ENCODE measurements at places on chromosomes 12 and 14.

DNA sequence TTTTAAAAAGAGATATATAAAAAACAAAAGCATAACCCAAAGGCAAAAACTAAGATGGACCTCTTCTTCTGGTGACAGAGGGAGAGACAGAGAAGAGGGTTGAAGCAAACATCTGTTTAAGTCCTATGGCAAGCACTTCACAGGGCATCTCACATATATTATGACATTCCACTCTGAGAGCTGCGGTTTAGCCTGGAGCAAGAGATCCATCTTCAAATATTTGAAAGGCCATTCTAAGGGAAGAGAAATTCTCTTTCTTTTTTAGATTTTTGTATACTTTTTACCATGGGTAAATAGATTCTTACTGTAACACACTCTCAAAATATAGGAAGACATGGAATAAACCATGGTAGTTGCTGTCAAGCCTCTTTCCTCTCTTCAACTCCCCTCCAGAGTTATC, 204.1 kb downstream of the GXYLT1 start:
- no peak for DNase-seq

DNA sequence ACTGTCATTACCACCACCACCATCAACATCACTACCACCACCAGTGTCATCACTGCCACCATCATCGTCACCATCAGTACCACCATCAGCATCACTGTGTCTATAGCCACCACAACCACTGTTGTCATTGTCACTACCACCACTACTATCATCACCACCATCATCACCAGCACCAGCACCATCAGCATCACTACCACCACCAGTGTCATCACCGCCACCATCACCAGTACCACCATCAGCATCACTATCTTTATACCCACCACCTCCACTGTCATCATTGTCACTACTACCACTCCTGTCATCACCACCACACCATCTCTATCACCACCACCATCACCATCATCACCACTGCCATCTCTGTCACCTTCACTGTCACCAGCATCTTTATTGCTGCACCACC, 60.6 kb downstream of the BEGAIN start:
- no peak for DNase-seq

GRCh38 chr12:79661629-79662028, 29.1 kb downstream of the PAWR start:
- no peak for DNase-seq

GRCh38 chr14:98114122-98114895, 1157.7 kb downstream of the BCL11B start:
- no peak for DNase-seq

DNA sequence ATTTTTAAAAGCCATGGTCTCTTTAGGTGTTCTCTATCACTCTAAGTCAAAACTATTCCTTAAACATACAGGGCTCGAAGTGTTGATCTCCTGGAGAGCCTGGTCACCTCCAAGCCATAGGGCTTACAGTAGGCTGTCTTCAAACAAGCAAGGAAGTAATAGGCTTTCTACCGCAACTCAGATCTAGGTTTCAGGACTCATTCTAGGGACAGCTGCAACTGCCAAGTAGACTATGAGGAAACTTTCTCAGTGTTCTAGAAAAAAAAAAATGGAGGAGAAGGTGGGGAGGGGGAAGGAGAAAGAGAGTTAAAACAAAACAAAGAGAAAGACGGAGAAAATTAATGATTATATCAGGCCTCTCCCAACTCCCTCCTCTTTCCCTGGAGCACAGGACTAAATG, 106.9 kb upstream of the ETV6 start:
- no peak for DNase-seq

DNA sequence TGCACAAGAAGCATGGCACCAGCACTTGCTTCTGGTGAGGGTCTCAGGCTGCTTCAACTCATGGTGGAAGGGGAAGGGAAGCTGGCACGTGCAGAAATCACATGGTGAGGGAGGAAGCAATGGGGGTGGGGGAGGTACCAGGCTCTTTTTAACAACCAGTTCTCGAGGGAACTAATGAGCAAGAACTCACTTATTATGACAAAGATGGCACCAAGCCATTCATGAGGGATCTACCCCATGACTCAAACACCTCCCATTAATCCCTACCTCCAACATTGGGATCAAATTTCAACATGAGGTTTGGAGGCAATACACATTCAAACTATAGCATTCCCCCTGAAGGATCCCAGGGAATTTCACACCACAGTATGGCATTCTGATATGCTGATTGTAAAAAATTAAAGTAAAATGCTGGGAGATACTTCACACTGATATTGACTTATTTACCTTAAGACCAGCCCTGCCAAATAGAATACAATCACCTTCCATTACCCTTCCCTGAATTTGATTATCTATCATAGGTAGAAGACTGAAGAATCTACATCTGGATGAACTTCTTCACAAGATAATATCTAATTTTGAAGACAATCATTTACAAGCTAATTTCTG, 201.7 kb upstream of the PLXNC1 start:
- DNase-seq = no peak

GRCh38 chr12:26507613-26508012, 312.2 kb downstream of the SSPN start:
- DNase-seq = no peak

GRCh38 chr14:95156161-95157047, 925 bp downstream of the DICER1 start:
- peak; percentile 47 for DNase-seq

DNA sequence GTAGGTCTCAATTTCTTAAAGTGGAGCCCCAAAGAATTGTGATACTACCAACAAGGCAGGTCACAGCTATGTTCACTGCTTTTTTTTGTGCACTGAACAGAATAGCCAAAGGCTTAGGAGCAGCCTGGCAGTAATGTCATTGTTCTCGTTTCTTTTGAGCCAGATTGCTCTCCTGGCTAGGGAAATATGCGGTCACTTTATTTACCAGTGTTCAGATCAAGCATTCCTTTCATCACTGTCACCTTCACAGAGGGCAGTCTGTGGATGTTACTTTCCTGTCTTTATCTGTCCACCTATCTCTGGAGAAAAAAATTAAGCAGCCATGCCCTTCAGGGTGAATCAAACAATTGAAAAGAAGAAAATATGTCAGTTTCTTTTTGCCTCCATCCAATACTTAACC, 159.6 kb downstream of the BTG1 start:
- DNase-seq = no peak

GRCh38 chr12:2161473-2161872, 108.7 kb downstream of the CACNA1C start:
- no peak for DNase-seq

GRCh38 chr12:11822081-11822834, 172.8 kb downstream of the ETV6 start:
- no peak for DNase-seq

DNA sequence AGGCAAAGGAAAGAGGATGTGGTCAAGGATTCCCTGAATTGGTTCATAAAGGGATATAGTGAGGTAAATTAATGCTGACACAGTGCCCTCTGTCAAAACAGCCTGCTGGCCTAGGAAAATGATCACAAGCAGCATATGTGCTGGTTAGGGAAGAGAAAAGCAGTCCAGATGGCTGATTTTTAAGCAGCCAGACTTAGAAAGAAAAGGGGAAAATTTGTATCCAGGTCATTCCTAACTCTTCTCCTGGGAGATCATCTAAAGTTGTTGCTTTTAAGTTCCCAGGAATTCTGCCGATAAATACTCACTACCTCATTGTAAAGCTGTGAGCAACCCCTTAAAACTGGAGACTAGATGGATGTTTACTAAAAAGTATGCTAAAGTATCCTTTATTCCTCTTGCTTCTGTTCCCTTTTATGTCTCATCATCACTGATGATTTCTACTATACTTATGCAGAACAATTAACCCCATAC, 46.4 kb upstream of the CNOT2 start:
- no peak for DNase-seq

DNA sequence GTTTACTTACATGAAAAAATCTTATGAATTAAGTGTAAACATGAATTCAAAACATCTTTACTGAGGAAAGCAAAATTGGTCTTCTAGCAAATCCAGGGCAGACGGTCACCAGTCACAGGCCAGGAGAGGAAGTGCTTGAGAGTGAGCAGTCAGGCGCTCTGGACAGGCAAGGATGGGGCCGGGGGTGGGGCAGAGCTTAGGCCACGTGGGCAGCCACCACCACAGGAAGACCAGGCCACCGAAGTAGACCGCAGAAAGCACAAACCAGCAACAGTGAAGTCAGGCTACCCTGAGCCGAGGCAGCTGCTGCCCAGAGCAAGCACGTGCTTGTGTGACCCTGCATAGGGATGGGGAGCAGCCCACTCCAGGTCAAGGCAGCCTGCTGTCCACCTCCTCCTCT, 33.5 kb downstream of the SLC6A12 start:
- no peak for DNase-seq

DNA sequence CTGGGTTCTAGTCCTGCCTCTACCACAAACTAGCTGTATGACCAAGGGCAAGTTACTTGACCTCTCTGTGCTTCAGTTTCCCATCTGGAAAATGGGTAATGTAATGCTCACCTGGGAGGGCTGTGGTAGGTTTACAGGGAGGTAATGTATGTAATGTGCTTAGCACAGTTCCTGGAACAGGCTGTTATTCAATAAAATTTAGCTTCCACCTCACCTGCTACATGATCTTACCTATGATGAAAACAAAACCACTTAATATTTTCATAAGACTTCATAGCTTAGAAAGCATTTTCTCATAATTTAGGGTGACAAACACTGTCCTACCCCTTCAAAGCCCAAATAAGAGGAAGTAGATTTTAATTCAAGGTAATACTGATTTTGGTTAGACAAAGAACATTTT, 530.6 kb downstream of the FUT8 start:
- no peak for DNase-seq

- no peak for DNase-seq
These were observed 11.4 kb upstream of the LRTM2 start for GRCh38 chr12:1808798-1809480.

DNA sequence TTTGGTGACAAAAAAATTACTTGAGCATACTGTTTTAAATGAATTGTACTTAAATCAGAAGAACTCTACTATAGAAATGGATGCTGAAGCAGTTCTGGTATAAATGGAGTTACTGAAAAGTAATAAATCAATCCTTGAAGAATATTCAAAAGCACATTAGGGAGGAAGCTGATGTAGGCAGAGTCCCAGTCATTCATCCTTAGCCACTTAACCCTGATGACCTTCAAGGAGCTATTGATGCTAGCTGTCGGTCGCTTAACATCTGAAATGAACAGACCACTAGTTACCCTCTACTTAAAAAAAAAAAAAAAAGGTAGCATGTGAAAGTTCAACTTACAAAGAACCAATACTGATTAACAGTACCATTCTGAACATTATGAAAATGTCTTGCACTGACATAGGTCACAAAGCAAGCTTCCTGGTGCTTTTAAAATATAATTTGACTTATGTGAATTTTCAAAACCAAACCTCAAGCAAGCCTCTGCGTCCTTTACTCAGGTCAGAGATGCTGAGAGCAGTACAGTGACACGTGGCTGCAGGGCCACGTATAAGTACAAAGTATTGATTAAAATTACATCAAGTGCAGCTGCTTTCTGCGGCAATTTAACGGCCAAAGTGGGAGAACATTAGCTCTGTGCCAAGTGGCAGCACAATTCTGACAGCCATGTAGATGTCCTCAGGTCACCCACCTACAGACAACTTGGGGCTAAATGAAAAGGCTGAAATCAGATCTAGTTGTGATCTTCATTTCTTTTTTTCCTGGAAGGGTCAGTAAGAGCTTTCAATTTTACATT, 18.1 kb downstream of the PPM1H start:
- no peak for DNase-seq

DNA sequence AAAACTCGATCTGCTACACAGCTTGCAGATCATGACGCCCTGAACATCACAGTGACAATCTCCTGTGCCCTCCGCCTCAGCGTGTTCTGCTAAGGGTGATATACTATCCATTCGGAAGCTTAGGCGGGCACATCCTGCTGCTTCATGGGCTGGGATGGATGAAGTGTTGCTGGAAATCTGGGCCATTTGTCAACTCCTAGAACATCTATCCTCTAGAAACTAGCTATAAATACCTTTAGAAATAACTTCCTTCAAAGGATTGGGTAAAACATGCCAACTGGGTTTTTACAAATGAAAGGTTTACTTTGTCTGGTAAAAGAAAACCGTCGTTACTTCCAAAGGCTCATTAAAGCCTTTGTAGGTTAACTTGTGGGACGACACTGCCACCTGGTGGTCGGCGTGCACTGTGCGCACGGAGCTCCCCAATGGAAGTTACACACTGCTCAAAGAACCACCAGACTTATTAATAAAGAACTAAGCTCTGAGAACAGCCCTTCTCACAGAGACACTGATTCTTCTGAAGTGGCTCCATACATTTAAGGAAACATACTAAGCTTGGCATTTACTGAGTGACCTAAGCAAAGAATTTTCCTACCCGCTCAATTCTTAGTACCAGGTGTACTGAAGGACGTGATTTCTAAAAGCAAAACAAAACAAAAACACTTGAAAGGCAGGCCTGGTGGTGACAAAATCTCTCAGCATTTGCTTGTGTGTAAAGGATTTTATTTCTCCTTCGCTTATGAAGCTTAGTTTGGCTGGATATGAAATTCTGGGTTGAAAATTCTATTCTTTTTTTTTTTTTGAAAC, 21.6 kb upstream of the CACNA2D4 start:
- peak; percentile 95 for DNase-seq

DNA sequence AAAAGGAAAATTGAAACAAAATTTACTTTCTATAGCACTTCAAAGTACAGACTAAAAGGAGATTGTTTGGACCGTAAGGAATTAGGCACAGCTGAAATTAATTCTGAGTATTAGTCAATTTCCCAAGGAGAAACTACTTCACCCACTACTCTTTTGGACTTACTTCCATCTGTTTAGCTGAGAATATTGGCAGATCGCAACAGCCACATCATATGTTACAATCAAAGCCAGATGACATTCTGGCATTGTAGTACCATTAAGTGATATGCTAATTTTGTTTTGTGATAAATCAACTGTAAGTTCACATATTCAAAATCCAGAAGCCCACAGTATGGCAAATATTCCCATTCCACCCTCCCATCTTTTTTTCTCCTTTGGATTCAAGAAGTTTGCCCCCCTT, 47.1 kb upstream of the ANKS1B start:
- DNase-seq = no peak

DNA sequence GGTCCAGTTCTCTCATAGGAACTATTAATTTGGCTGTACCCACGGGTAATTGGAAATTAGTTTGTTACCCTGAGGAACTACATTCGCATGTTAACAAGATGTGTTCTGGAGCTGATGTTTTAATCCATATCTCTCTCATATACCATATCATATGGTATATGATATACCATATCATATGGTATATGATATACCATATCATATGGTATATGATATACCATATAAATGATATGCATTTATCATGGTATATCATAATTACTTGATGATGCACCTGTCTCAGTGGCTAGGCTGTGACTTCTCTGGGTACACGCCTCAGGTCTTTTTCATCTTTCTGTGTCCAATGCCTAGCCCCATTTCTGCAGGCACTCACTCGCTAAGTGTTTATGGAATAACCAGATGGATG, 13.0 kb downstream of the KCNK10 start:
- DNase-seq = no peak
